ENCODE measurements at places on chromosomes 4 and X. TPM values are rescaled to one million over a fixed set of nuclear protein-coding genes. Genes with fewer than 3 reads are reported as not detected.

DNA sequence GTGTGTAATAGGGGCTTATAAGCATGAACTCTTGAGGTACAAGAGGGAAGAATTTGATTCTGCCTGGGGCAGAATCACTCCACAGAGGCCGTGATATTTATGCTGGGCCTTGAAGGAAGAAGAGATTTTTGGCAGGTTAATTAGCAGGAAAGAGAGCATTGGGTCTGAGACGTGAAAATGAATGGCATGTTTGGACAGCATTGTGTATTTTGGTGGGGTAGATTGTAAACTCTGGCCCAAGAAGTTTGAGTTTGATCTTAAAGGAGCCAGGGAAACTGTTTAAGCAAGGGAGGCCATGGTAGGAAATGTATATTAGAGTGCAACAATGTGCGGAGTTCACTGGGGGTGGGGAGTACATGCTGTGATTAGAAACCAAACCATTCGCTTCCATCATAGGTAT, 62.4 kb downstream of the NPNT start:
- no peak overlapping the region for H3K4me3 ChIP-seq
- H3K27me3 ChIP-seq, result no peaks in the 10 kb centered on the region
- no peaks in the 10 kb centered on the region for H3K36me3 ChIP-seq
- no peaks in the 10 kb centered on the region for H3K4me1 ChIP-seq
- DNase-seq, result no peak

- H3K27ac ChIP-seq, result no peak overlapping the region
- H3K27me3 ChIP-seq, result no peaks in the 10 kb centered on the region
- H3K36me3 ChIP-seq, result no peaks in the 10 kb centered on the region
- H3K4me3 ChIP-seq, result no peak overlapping the region
Observed at GRCh38 chr4:187380181-187380581, 615.4 kb upstream of the ZFP42 start.

GRCh38 chrX:117838581-117839331, 277.9 kb downstream of the KLHL13 start:
- H3K4me3 ChIP-seq, result no peak overlapping the region
- no peaks in the 10 kb centered on the region for H3K4me1 ChIP-seq
- no peak for DNase-seq
- no peaks in the 10 kb centered on the region for H3K27me3 ChIP-seq

DNA sequence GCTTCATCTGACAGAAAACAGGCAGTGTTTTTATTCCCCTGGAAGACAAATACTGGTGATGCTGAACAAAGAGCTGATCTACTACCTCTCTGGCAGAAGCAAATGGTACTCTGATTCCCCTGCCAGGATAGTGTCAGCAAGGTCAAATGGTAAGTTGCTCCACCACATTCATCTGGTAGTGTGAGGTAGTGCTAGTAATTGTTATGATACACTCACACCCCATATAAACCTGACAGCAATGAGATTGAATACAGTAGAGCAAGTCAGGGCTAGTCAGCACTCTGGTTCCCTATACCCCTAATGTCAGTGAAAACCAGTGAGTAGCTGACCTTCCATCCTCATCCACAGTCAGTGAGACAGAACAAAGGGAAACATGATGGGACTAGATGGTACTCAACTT, 3.4 kb upstream of the SPIN4 start:
- no peaks in the 10 kb centered on the region for H3K4me1 ChIP-seq
- no peak overlapping the region for H3K27ac ChIP-seq
- H3K4me3 ChIP-seq, result no peak overlapping the region
- no peaks in the 10 kb centered on the region for H3K27me3 ChIP-seq
- DNase-seq, result no peak

GRCh38 chrX:46628460-46629371, 55.2 kb downstream of the CHST7 start:
- no peaks in the 10 kb centered on the region for H3K36me3 ChIP-seq
- peaks cover 23% of the 10 kb centered on the region for H3K4me1 ChIP-seq
- H3K27ac ChIP-seq, result peak overlapping the region; percentile 57
- DNase-seq, result peak; percentile 42
- H3K4me3 ChIP-seq, result no peak overlapping the region
- H3K27me3 ChIP-seq, result no peaks in the 10 kb centered on the region

- no peak overlapping the region for H3K4me3 ChIP-seq
- H3K4me1 ChIP-seq, result no peaks in the 10 kb centered on the region
- no peaks in the 10 kb centered on the region for H3K36me3 ChIP-seq
- H3K27me3 ChIP-seq, result no peaks in the 10 kb centered on the region
- DNase-seq, result no peak
Observed at GRCh38 chrX:68238568-68238967, 194.7 kb downstream of the OPHN1 start.

The SYTL4 gene
- 5.7 TPM for polyA plus RNA-seq

The DIPK2B gene
- polyA plus RNA-seq, result not detected

DNA sequence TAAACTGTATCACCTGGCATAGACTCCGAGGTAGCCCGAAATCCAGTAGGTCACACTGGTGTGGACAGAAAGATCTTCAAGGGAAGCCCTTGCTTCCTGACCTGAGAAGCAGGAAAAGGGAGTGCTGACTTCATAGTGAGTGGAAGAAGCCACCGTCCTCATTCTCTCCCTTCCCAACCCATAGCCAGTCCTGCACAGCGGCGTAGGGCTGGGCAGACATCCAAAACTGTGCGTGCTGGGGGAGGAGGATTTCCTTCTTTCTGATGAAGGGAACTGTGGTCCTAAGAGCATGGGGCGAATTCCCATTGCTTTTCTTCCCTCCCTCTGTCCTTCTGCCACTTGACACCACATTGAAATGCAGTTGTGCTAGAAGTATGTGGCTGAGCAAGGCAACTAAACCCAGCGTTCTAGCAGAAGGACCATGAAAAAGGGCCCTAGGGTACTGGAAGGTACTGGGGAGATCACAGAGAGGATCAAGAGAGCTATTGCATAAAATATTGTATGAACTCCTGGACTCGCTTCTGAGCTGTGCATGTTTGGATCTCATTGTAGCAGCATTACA, 66.9 kb downstream of the STOX2 start:
- no peak overlapping the region for H3K27ac ChIP-seq
- no peaks in the 10 kb centered on the region for H3K4me1 ChIP-seq
- no peak for DNase-seq
- no peaks in the 10 kb centered on the region for H3K36me3 ChIP-seq

DNA sequence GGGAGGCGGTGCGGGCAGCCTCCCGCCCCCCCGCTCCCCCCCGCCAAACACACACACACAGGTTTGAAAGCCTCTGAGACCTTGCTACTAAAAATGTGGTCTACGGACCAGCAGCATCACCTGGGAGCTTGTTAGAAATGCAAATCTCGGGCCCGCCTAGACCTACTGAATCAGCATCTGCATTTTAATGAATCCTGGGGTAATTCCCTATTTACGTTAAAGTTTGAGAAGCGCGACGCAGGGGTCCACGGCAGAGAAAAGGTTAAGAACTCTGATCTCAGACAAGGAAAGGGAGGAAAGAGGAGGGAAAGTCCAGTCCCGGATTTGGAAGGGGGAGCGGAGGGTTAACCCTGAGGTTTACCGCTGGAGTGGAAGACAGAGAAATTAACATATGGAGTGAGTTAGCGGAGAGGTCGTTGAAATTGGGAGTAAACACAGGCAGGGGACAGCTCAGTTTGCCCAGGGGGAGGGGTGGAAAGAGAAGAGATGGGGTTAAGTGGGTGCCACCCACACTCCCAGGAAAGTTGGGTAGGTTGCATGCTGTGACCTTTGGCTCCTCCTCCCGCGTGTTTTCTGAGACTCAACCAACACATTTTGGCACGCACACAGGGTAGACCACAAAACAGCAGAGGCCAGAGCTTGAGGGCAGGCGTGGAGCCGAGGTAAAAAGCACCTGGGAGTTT, 483.6 kb downstream of the BCOR start:
- H3K27ac ChIP-seq, result no peak overlapping the region
- no peaks in the 10 kb centered on the region for H3K27me3 ChIP-seq
- H3K4me1 ChIP-seq, result no peaks in the 10 kb centered on the region
- no peak for DNase-seq
- no peaks in the 10 kb centered on the region for H3K36me3 ChIP-seq
- no peak overlapping the region for H3K4me3 ChIP-seq

GRCh38 chr4:175714686-175715085, 97.4 kb downstream of the GPM6A start:
- H3K27me3 ChIP-seq, result no peaks in the 10 kb centered on the region
- H3K4me3 ChIP-seq, result no peak overlapping the region
- no peak overlapping the region for H3K27ac ChIP-seq
- H3K36me3 ChIP-seq, result no peaks in the 10 kb centered on the region
- DNase-seq, result no peak

The RRH gene
- polyA plus RNA-seq, result 0.08 TPM

DNA sequence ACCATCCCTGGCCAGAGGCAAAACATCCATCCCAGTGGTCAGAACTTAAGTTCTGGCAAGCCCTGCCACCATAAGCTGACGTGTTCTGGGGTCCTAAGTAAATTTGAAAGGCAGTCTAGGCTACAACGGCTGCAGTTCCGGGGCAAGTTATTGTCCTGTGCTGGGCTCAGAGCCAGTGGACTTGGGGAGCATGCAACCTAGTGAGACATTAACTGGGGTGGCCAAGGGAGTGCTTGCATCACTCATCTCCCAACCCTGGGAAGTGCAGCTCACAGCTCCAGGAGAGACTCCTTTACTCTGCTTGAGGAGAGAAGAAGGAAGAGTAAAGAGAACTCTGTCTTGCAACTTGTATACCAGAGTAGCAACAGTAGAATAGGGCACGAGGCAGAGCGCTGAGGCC, 425.4 kb upstream of the PITX2 start:
- no peak overlapping the region for H3K4me3 ChIP-seq
- no peak for DNase-seq
- H3K27me3 ChIP-seq, result no peaks in the 10 kb centered on the region
- no peak overlapping the region for H3K27ac ChIP-seq
- H3K36me3 ChIP-seq, result no peaks in the 10 kb centered on the region

The GBA3 gene
- not detected for polyA plus RNA-seq

GRCh38 chr4:81650606-81651242, 179.0 kb upstream of the RASGEF1B start:
- no peaks in the 10 kb centered on the region for H3K4me1 ChIP-seq
- H3K27ac ChIP-seq, result no peak overlapping the region
- no peak overlapping the region for H3K4me3 ChIP-seq
- no peaks in the 10 kb centered on the region for H3K27me3 ChIP-seq

The MORC4 gene
- 27.5 TPM for polyA plus RNA-seq

The CENPVL2 gene
- not detected for polyA plus RNA-seq

DNA sequence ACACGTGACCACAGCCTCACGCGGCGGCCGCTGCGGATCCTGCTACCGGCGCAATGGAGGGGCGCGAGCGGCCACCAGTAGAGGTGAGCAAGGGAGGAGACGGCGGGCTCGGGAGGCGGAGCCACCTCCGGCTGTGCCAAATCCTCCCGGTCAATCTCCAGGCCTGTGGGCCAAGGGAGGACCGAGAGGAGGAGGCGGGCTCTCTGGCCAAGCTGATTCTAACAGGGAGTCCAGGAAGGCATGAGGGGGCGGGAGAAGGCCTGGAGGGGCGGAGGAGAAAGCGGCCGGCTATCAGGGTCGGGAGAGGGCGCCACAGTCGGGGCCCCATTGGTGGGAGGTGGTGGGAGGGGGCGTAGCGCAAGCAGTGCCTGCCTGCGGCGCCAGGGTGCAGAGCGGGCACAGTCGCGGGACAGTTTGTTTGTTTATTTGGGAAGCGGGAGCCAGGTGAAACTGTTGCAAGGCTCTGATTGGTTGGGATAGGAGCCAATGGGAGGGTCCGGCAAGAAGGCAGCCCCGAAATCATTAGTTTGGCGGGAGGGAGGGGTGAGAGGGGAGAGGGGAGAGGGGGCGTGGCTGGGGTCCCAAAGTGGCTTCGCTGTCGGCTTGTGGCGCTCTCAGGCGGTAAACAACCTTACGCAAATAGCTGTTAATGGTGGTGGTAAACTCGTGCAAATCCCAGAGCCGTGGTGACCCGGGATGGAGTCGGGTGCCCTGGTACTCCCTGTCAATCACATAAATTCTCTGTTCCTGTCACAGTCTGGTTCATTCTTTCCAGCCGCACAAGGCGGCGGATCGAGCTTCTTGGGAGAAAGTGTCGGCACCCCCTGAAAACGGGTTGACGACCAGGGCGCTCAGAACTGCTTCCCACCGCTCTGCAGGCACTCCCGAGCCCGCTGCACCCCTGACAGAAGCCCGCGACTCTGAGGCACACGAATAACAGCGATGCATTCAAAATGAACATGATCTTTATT, at the start of gene IRS4:
Gene IRS4, minus strand, starts transcription at position 55 of the 971 bp plus-strand sequence.
- peaks cover 8% of the 10 kb centered on the region for H3K27me3 ChIP-seq
- H3K27ac ChIP-seq, result no peak within 1 kb of the TSS
- DNase-seq, result no peak

GRCh38 chr4:73234712-73235111, 23.9 kb downstream of the ANKRD17 start:
- no peaks in the 10 kb centered on the region for H3K36me3 ChIP-seq
- no peaks in the 10 kb centered on the region for H3K27me3 ChIP-seq
- no peak overlapping the region for H3K4me3 ChIP-seq

Data from fibroblast of lung (primary cell).